Fibroblast of skin of right biceps (primary cell): ENCODE measurements at places on chromosomes 6 and 20.

DNA sequence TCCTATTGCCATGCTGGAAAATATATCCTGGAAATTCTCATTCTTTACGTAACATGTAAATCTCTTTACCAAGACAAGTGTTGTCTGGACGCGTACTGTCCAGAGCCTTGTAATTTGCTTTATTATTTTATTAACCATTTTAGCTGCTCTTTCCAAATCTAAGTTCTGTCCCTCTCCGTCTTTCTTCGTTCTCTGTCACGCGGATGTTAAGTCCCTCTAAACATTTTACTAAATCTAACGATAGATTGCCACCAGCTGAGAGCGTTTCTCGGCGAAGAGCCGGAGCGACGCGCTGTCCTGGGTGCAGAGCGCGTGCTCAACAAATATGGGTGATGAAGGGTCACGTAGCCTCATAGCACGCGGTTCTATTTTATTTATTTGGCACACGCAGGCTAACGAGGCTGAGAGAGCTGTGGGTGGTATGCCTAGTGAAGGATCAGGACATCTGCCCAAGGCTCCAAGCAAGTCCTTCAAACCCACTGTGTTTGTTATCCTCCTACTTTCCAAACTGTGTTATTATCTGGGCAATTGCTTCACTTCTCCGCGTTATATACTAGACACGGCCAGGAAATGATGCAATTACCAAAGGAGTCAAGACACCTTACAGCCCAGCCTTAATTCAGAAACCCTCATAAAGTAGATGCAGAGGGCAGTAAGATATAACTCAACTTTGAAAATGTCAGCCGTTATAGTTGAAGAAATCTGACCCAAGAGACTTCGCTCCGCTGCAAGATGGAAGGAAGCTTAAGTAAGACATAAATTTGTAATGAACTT, 10.0 kb upstream of the NCOA7 start:
- DNase-seq = peak; percentile 84

DNA sequence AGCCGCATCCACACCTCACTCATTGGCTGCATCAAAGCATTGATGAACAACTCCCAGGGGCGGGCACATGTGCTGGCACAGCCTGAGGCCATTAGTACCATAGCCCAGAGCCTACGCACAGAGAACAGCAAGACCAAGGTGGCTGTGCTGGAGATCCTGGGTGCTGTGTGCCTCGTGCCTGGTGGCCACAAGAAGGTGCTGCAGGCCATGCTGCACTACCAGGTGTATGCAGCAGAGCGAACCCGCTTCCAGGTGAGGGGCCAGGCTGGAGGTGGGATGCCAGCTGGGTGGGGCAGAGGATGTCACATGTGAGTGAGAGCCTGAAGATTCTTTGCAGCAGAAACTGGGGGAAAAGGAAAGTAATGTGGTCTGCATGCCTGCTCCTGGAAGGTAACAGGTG, 66.7 kb downstream of the MOCS1 start:
- no peak for DNase-seq

- DNase-seq = peak; percentile 14
Measured at GRCh38 chr6:18263418-18264218, 712 bp downstream of the DEK start.

GRCh38 chr6:35305117-35305516, 7.5 kb downstream of the DEF6 start:
- DNase-seq = no peak

DNA sequence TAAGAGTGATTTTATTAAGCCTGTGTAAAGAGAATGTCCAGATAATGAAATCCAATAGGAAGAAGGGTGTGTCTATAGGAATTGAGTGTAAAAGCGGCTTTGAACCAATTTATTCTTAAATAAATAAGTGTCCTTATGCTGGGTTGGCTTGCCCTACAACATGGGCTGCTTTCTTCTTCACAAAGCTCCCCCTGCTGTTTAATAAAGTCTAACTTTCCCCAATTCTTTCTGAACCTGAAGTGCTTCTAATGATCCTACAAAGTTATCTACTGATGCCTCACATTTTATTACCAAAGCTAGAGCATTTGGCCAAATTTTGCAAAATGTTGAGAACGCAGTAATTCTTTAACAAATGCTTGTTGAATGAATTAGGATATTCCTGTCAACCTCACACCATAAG, 36.3 kb upstream of the SIRT5 start:
- DNase-seq = peak; percentile 52

DNA sequence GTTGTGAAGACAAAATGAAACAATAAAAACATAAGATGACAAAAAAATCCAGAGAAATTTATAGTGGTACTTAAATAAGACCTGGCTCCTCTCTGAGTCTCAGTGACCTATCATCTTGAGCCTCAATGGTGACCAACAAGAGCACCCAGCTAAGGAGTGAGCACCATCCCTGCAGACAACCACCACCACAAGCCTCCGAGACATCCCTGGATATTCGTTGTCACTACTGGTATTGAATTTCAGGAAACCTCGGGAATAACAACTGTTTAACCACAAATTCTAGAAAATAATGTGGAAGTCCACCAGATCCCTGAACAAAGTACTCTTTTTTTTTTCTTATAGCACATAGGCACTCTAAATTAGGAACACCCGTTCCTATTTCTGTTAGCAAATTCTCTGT, 32.2 kb upstream of the ADGRF5 start:
- DNase-seq = no peak

DNA sequence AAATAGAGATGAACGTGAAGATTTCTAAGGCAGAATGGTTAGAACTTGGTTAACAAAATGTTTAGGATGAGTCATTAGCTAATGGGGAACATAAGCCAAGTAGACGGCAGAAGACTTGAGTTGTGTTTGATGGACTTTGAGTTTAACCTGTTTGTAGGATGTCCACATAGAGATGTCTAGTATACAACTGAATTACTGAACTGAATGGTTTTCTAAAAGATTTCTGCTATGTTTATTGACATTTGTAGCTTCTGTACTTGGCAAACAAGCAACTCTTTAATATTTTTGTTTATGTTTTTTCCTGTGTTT, 54.5 kb upstream of the DYNLRB1 start:
- no peak for DNase-seq

DNA sequence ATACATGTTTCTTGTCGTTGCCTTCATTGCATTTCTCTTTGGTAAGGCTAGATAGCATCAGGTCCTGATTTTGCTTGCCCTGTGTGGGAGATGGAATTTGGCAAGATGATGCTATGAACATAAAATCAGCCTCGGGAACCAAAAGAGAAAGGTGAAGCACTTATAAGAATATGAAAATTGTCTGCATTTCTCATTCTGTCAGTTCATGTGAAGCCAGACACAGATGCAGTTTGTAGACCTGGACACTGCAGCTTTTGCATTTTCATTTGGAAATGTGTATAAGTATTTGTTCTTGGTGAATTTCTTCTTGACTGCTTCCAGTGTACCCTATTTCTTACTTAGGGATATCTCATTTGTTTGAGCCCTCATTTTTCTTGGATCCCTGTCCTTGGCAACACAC, 1.3 kb downstream of the YWHAB start:
- DNase-seq = no peak

- peak; percentile 33 for DNase-seq
Measured at GRCh38 chr6:163485388-163485851, 70.9 kb downstream of the QKI start.

- peak; percentile 25 for DNase-seq
Measured at GRCh38 chr6:167044696-167045095, 45.5 kb downstream of the CEP43 start.

GRCh38 chr6:128259029-128259724, 261.2 kb downstream of the PTPRK start:
- no peak for DNase-seq

GRCh38 chr6:20217891-20218290, 5.6 kb upstream of the MBOAT1 start:
- no peak for DNase-seq

DNA sequence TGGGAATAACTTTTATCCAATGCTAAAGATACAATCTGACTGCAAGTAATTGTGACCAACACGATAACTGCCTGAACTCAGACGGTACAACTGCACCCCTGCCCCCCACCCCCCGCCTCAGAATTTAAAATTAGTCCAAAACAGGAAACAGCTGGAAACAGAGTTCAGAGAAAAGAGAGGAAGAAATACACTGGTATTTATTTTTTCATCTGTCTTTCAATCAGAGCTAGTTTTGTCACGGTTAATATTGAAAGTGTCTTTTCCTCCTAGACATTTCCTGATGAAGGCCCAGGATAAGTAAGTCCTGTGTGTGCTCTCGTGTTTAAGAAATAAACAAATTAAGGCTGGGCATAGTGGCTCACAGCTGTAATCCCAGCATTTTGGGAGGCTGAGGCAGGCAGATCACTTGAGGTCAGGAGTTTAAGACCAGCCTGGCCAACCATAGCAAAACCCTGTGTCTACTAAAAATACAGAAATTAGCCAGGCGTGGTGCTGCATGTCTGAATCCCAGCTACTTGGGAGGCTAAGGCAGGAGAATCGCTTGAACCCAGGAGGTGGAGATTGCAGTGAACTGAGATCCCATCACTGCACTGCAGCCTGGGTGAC, 21.5 kb downstream of the ACSS1 start:
- no peak for DNase-seq

- DNase-seq = no peak
Measured at GRCh38 chr6:37033819-37034795, 28.7 kb downstream of the FGD2 start.

- no peak for DNase-seq
Measured at GRCh38 chr6:132253211-132253610, 148.1 kb downstream of the MOXD1 start.

GRCh38 chr20:38094373-38094891, 60.9 kb downstream of the RPRD1B start:
- peak; percentile 82 for DNase-seq

DNA sequence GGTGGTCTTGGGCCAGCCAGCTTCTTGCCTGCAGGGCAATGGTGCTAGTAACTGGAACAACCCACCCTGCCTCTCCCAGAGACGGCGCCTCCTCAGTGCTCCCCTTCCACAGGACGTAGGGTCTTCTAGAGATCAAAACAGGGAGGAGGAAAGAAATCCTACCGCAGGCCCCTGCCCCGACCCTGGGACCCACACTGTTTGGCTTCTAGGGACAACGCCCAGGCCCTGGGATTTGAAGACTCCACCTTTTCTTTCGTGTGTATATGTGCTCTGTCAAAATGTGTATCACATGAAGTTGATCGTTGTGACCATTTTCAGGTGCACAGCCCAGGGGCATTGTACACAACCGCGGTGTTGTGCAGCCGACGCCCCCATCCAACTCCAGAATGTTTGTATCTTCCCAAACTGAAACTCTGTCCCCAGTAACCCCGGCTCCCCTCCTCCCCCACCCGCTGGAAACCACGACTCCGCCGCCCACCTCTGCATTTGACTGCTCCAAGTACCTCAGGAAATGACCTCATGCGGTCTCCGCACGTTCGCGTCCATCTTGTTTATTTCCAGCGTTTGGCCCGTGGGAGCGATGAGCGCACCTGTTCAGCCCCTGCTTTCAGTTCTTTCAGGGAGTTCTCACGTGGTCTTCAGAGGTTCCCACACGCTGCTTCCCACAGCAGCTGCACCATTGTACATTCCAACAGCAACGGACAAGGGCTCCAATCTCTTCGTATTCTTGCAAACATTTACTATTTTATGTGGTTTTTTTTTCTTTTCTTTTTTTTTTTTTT, 3.4 kb upstream of the BHLHE23 start:
- DNase-seq = no peak

DNA sequence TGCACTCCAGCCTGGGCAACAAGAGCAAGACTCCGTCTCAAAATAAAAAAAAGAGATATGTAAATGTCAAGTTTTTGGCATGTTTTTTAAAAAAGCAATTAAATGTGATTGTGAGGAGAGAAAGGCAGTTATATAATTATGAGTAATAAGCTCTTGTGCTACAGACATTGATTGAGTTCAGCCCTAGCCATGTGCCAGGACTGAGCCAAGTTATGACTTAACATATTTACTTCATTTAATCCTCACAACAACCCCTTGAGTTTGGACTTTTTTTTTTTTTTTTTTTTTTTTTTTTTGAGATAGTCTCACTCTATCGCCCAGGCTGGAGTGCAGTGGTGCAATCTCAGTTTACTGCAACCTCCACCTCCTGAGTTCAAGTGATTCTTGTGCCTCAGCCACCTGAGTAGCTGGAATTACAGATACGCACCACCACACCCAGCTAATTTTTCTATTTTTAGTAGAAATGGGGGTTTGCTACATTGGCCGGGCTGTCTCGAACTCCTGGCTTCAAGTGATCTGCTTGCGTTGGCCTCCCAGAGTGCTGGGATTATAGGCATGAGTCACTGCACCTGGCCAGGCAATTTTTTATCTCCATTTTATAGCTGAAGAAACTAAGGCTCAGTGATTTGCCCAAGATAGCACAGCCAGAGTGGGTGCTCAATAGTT, 15.0 kb upstream of the CSE1L start:
- no peak for DNase-seq

- DNase-seq = no peak
Measured at GRCh38 chr20:49706630-49707091, 7.0 kb downstream of the B4GALT5 start.

GRCh38 chr6:108102965-108103364, 28.4 kb upstream of the OSTM1 start:
- DNase-seq = no peak

GRCh38 chr20:30921286-30922071, 336.0 kb upstream of the DEFB115 start:
- no peak for DNase-seq

DNA sequence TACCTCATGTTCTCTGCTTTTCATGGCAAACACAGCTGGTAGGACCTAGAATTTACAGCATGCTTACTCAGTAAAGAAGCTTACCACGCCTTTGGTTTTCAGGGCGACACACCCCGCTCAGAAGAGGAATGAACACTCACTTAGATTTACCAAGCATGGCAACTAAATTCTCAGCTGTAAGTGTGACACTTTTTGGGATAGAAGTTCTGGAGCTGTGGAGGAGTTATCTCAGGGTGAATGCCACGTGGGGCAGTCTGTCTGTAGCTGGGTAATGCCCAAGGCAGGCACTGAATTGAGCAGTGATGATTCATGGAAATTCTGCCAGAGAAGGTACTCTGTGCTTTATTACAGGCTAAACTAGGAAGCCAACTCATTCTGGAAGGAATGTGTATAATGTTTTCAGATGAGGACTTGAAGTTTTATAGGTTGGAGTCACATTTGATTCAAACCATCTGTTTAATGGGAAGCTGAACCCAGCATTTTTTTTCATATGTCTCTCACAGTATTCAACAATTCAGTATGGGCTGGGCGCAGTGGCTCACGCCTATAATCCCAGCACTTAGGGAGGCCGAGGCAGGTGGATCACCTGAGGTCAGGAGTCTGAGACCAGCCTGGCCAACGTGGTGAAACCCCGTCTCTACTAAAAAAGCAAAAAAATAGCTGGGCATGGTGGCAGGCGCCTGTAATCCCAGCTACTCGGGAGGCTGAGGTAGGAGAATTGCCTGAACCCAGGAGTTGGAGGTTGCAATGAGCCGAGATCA, 3.5 kb upstream of the PRIM2 start:
- DNase-seq = peak; percentile 99

DNA sequence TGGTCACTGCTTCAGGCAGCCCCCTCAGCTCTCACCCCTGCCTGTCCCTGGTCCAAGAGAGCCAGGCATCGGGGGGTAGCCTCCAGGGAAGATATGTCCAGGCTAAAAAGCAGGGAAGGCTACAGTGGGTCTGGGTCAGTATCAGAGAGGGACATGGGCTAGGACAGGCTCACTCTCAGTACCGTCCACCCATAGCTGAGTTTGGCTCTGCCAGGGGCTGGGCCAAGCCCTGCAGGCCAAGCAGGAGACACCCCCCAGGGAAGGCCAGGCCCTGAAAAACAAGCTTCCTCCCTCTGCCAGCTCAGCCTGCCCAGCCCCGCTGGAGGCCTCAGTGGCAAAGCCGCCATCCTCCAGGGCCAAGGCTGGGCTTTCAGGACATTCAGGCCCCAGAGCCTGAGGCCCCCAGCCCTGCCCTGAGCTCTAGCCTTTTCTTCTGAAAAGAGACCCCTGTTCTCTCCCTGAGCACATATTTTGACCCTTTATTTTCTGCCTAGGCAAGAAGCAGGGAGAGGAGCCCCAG, 28.6 kb upstream of the TGM2 start:
- DNase-seq = no peak

- DNase-seq = no peak
Measured at GRCh38 chr6:36946526-36946925, 8.0 kb upstream of the PI16 start.
